CD4-positive, alpha-beta T cell treated with Interleukin-6 for 4 hours (primary cell): ENCODE measurements at places on chromosomes 5 and 9.
A peak's percentile ranks its signal among the peaks of the same experiment; 100 is the strongest.

- peak; percentile 99 for DNase-seq
Observed at GRCh38 chr5:151771259-151772028, at the start of gene G3BP1. TSS of gene G3BP1 (plus strand) at chr5:151771954. CDS start at chr5:151786621, 14,667 bp downstream.

GRCh38 chr9:72205513-72205912, 56.3 kb downstream of the GDA start:
- no peak for DNase-seq

DNA sequence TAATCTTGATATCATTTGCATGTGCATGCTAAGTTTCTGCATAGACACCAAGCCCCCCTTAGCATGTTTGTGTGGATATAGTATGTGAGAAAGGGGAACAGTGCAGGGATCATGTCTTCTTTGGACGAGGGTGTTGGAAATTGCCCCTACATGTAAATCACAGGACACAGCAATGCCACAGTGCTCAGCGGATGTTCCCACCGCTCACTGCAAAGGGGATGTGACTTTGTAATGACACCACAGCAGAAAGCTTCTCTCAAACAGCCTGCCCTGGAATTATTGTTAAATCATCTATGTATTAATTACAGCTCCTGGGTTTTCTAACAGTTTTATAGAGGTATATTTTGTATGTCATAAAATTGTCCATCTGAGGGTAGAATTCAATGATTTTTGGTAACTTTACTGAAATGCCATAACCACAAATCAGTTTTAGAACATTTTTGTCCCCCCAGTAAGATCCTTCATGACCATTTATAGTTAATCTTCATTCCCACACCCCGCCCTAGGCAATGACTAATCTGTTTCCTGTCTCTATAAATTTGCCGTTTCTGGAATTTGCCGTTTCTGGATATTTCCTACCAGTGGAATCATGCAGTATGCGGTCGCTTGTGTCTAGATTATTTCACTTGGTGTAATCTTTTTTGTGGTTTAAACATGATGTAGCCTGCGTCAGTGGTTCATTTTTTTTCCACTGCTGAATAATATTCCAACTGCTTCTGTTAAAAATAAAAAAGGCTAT, 648.5 kb upstream of the WWC1 start:
- DNase-seq: no peak

GRCh38 chr5:71810023-71810422, 90.9 kb downstream of the CARTPT start:
- DNase-seq: no peak

- DNase-seq: no peak
Observed at GRCh38 chr5:143946837-143947236, 134.9 kb downstream of the HMHB1 start.

- DNase-seq: no peak
Observed at GRCh38 chr9:35340046-35340445, 149.9 kb upstream of the RUSC2 start.

- no peak for DNase-seq
Observed at GRCh38 chr5:15248731-15249130, 251.2 kb upstream of the FBXL7 start.

DNA sequence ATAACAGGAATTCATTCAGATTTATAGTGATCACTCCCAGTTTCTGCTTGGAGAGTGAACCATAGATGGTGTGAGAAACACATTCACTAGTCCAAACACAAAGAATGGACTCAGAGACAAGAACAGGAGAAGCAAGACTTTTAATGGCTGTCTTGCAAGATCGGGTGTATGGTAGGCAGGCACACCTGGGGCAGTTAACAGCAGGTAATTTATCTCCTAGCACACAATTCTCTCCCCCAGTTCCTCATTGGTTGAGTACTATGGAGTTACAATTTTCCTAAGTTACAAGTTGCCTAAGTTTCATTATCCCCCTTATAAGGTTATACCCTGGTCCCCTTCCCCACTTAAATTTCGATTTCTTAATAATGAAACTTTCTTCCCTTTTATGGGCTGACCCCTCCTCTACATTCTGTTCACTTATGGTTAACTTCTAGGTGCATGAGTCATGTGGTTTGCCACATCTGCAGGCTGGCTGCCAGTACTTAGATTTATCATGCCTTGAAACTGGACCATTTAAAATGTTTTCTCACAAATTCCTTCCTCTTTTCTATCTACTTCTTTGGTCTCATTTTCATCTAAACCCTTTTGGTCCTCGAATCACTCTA, 623.3 kb downstream of the HINT1 start:
- DNase-seq: no peak

DNA sequence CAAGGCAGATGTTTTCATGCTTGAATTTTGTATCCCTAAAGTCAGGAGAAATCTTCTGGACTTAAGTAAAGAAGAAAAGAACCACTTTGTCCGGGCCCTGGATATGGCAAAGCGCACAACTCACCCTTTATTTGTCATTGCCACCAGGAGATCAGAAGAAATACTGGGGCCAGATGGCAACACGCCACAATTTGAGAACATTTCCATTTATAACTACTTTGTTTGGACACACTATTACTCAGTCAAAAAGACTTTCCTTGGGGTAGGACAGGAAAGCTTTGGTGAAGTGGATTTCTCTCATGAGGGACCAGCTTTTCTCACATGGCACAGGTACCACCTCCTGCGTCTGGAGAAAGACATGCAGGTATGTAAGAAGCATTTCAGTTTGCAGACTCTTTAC, 2.3 kb downstream of the TYRP1 start:
- DNase-seq: no peak
